ENCODE measurements at places on chromosomes 3 and 15.

- H3K27me3 ChIP-seq, result no peaks in the 10 kb centered on the region
- no peak overlapping the region for H3K27ac ChIP-seq
- H3K4me1 ChIP-seq, result peaks cover 33% of the 10 kb centered on the region
- no peak overlapping the region for H3K4me3 ChIP-seq
- no peak for DNase-seq
Observed at GRCh38 chr3:23650371-23651140, 155.2 kb upstream of the UBE2E1 start.

DNA sequence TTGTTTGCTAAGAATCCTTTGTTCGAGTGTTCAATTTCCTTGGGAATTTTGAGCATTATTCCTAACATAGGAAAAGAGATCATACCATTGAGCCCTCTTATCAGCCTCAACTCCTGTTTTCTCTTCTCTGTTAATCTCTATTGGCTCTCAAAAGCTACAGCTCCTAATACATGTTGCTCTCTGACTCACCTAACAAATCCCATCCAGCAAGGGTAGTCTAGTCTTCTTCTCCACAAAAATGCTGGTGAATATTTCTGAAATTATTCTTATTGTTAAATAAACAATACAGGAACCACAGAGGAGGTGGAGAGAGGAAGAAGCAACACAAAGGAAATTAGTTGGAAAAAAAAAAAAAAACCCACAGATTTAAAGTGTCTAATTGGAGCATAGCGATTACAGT is 325.8 kb upstream of the NAALADL2 start:
- no peak for DNase-seq
- no peaks in the 10 kb centered on the region for H3K27me3 ChIP-seq
- H3K27ac ChIP-seq, result no peak overlapping the region
- no peaks in the 10 kb centered on the region for H3K36me3 ChIP-seq

DNA sequence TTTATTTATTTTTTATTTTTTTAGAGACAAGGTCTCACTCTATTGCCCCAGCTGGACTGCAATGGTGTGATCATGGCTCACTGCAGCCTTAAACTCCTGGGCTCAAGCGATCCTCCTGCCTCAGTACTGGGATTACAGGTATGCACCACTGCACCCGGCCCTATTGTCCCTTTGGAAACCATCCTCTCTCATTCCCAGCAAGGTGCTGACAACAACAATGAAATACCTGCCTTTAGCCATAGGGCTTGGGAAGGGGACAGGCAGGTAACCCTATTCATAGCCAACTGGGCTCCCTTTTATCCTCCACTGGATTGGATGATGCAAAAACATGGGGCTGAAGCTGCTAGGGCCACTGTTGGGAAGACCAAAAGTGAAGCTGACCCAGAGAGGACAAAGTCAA is 43.1 kb downstream of the SCAP start:
- H3K4me1 ChIP-seq, result peaks cover 3% of the 10 kb centered on the region
- H3K27ac ChIP-seq, result no peak overlapping the region
- H3K36me3 ChIP-seq, result peaks cover under 1% of the 10 kb centered on the region
- H3K4me3 ChIP-seq, result no peak overlapping the region

GRCh38 chr3:157475921-157476414 is 27.2 kb downstream of the VEPH1 start:
- H3K4me3 ChIP-seq, result no peak overlapping the region
- H3K27me3 ChIP-seq, result no peaks in the 10 kb centered on the region
- no peak for DNase-seq
- H3K4me1 ChIP-seq, result no peaks in the 10 kb centered on the region

DNA sequence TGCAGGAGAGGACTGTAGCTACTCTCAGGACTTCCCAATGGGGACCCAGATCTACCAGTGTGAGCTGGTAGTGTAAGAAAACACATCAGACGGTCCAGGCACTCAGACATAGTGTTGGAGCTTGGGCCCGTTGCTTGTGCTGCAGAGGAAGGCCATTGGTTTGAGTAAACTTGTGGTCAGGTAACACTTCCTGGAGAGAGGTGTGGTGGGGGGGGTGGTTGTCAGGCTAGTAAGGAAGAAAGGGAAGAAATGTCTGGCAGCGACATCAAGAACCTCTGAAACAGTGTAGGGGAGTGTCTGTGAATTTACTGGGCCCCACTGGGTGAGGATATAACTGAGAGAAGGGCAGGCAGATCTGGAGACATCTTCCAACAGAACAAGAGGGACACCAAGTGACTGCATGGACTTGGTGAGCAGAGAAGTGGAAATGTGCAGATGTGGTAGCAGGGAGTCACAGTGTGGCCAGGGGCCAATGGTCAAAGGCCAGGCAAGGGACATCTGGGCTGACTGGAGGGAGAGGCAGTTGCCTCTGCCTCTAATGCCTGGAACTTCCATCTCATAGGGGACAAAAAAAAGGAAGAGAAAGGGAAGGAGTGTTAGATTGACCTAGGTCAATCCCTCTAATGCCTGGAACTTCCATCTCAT is 63.7 kb upstream of the MRPS22 start:
- H3K27me3 ChIP-seq, result no peaks in the 10 kb centered on the region
- no peak overlapping the region for H3K27ac ChIP-seq
- H3K36me3 ChIP-seq, result no peaks in the 10 kb centered on the region
- no peak overlapping the region for H3K4me3 ChIP-seq
- DNase-seq, result no peak

DNA sequence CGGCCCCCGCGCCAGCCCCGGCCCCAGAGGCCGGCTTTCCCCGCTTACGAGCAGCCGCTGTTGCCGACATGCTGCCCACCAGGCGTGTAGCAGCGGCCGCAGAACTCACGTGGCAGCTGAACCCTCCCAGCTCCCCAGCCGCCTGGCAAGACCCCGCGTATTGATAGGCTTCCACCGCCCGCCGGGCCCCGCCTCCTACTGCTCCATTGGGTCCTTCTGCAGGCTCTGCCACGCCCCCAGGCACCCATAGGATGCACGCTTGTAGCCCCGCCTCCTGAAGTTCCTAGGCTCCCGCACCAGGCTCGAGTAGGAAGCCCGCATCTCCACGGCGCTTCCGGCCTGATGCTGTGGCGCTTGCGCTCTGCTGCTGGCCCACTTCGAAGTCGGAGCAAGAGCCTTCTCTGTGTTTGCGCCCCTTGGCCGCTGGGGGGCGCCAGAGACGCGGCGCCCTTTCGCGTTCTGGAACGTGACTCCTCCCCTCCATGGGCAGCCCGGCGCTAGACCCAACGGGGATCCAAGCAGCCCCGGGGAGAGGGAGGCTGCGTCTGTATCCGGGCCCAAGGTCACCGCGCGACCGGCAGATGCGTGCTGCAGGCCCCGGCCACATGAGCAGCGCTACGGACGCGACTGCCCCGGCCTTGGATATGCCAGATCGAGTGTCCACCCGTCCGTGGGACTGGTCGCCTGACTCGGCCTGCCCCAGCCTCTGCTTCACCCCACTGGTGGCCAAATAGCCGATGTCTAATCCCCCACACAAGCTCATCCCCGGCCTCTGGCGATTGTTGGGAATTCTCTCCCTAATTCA is at the start of the genes PARP3 and RRP9:
Gene PARP3, plus strand, starts transcription at position 566 of the 805 bp plus-strand sequence. CDS start 993 bp downstream, outside the sequence.
Gene RRP9, minus strand, starts transcription at position 107 of the 805 bp plus-strand sequence. Its CDS starts 37 bp downstream, at position 70.
- peaks cover 7% of the 10 kb centered on the region for H3K27me3 ChIP-seq
- H3K4me1 ChIP-seq, result peaks cover 12% of the 10 kb centered on the region
- no peak within 1 kb of the TSS for H3K27ac ChIP-seq
- DNase-seq, result peak; percentile 100
- H3K36me3 ChIP-seq, result no peaks in the 10 kb centered on the region

- H3K4me1 ChIP-seq, result peaks cover 29% of the 10 kb centered on the region
- H3K27me3 ChIP-seq, result peaks cover 86% of the 10 kb centered on the region
- H3K27ac ChIP-seq, result no peak overlapping the region
- DNase-seq, result no peak
- H3K4me3 ChIP-seq, result peak overlapping the region; percentile 45
- no peaks in the 10 kb centered on the region for H3K36me3 ChIP-seq
Observed at GRCh38 chr15:32716915-32717425, 834 bp upstream of the GREM1 start.

- H3K27ac ChIP-seq, result no peak overlapping the region
- no peaks in the 10 kb centered on the region for H3K36me3 ChIP-seq
- DNase-seq, result no peak
- no peaks in the 10 kb centered on the region for H3K27me3 ChIP-seq
Observed at GRCh38 chr3:12679468-12679867, 15.6 kb upstream of the RAF1 start.

DNA sequence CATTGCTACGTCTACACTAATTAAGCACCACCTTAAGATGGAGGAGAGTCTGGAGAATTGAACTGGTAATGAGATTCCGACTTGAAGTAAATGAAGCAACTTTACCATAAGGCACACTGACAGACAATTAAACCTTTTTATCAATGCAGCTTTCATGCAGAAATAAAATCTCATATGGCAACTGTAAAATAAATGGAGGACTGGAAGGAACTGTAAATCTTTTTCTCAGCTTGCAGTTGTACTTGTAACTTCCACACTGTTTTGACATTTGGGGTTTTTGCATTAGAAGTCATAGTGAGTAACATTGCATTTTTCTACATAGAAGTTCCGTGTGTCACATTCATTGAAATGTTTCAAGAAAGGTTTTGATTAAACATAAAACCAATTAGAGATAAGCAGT is 705.3 kb downstream of the NLGN1 start:
- no peaks in the 10 kb centered on the region for H3K27me3 ChIP-seq
- H3K27ac ChIP-seq, result no peak overlapping the region
- no peaks in the 10 kb centered on the region for H3K4me1 ChIP-seq
- H3K36me3 ChIP-seq, result no peaks in the 10 kb centered on the region

- H3K27me3 ChIP-seq, result peaks cover 4% of the 10 kb centered on the region
- no peak overlapping the region for H3K27ac ChIP-seq
- DNase-seq, result no peak
- H3K4me3 ChIP-seq, result no peak overlapping the region
- no peaks in the 10 kb centered on the region for H3K4me1 ChIP-seq
Observed at GRCh38 chr3:5192571-5193365, 5.3 kb downstream of the EDEM1 start.

DNA sequence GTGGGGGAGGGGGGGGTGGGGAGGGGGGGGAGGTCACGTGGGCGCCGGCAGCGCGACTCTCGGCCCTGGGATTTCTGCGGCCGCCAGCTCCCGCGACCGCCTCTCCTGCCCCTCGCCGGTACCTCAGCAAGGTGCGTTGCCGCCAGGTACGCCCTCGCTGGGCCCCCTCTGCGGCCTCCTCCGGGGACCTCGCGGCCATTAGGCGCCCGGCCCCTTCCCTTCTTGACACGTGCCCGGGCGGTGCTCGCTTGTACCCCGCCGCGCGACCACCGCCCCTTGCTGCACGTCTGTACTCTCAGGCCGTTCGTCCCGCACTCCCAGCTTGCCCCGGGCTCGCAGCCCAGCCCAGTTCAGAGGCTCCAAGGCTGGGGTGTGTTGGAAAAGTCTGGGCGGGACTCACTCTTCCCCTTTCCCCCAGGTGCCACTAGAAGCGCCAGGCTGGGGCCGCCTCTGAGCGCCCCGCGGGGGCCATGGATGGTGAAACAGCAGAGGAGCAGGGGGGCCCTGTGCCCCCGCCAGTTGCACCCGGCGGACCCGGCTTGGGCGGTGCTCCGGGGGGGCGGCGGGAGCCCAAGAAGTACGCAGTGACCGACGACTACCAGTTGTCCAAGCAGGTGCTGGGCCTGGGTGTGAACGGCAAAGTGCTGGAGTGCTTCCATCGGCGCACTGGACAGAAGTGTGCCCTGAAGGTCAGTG is at the start of gene MAPKAPK3:
Gene MAPKAPK3, plus strand, starts transcription at position 56 of the 696 bp plus-strand sequence. Its CDS starts 415 bp downstream, at position 471.
- peak; percentile 75 for DNase-seq
- H3K4me1 ChIP-seq, result peaks cover 21% of the 10 kb centered on the region
- peaks cover 28% of the 10 kb centered on the region for H3K27me3 ChIP-seq
- no peak within 1 kb of the TSS for H3K27ac ChIP-seq
- H3K36me3 ChIP-seq, result no peaks in the 10 kb centered on the region

DNA sequence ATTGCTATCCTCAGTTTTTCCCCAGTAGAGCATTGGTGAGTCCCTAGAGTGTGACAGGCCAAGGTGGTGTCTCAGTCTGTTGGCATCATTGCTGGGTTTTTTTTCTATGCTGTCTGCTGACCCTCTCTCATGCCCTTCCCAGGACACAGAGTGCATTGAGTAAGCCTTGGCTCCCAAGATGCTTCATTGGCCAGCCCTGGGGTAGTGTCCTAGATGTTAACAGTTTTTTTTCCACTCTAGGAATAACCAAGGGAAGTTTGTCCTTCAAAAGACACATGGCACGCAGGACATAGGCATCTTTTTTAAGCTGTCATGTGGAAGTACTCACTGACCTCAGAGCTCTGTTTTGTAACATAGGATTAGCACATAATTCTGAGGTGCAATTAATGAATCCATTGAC is 19.5 kb downstream of the ADAMTSL3 start:
- no peak overlapping the region for H3K4me3 ChIP-seq
- H3K27ac ChIP-seq, result no peak overlapping the region
- H3K4me1 ChIP-seq, result peaks cover 19% of the 10 kb centered on the region
- no peak for DNase-seq

- no peaks in the 10 kb centered on the region for H3K36me3 ChIP-seq
- no peak overlapping the region for H3K27ac ChIP-seq
- H3K4me3 ChIP-seq, result no peak overlapping the region
- H3K27me3 ChIP-seq, result no peaks in the 10 kb centered on the region
- DNase-seq, result no peak
- H3K4me1 ChIP-seq, result no peaks in the 10 kb centered on the region
Observed at GRCh38 chr3:196138482-196139254, 56.8 kb upstream of the TFRC start.

- peaks cover 11% of the 10 kb centered on the region for H3K4me1 ChIP-seq
- H3K27me3 ChIP-seq, result no peaks in the 10 kb centered on the region
- no peaks in the 10 kb centered on the region for H3K36me3 ChIP-seq
- no peak for DNase-seq
Observed at GRCh38 chr3:72196377-72196929, 411.5 kb upstream of the PROK2 start.

DNA sequence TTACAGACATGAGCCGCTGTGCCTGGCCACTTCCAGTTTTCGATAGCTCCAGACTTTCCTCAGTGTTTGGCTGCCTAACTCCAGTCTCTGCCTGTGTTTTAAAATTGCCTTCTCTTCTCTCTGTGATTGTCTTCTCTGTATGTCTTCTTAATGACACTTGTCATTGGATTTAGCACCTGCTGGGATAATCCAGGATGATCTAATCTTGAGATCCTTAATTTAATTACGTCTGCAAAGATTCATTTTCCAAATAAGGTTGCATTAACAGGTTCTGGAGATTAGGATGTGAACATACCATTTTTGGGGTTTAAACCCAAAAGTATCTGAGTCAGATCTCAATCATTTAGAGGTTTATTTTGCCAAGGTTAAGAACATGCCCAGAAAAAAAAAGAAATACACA is 222.2 kb upstream of the PDZRN3 start:
- H3K4me1 ChIP-seq, result peaks cover 6% of the 10 kb centered on the region
- no peaks in the 10 kb centered on the region for H3K36me3 ChIP-seq
- DNase-seq, result peak; percentile 30
- H3K27ac ChIP-seq, result no peak overlapping the region

DNA sequence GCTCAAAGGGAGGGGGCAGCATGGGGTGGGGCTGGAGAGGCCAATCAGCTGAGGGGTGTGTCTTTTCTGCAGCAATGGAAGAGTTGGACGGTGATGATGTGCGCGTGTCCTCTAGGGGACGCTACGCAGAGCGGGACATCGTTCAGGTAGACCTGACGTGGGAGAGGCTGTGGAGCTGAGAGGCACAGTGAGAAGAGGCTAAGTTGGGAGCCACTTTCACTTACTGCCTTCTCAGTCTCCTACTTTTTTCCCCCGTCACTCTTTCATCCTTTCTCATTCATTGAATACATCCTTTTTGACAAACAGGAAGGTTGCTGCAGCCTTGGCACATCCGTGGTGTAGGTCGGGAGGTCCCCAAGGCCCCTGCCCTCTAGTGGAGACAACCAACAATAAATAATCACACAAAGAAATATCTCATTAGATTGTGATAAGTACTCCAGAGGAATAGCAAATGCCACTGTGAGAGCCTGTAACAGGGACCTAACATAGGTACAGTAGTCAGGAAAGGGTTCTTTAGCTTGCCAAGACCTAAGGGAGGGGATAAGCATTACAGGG is 4.4 kb upstream of the BRPF1 start:
- H3K4me3 ChIP-seq, result peak overlapping the region; percentile 30
- DNase-seq, result peak; percentile 69
- no peak overlapping the region for H3K27ac ChIP-seq
- no peaks in the 10 kb centered on the region for H3K36me3 ChIP-seq
- no peaks in the 10 kb centered on the region for H3K27me3 ChIP-seq
